Esophagus squamous epithelium (tissue), 5 donors: ENCODE measurements at places on chromosomes 6 and 20. TPM values are rescaled to one million over a fixed set of nuclear protein-coding genes. Genes with fewer than 3 reads are reported as not detected.

SLCO4A1 gene
- 11.6 TPM for total RNA-seq

MLN gene
- total RNA-seq, result not detected

KCTD20 gene
- total RNA-seq, result 36.6 TPM

DTD1 gene
- 31.7 TPM for total RNA-seq

DNA sequence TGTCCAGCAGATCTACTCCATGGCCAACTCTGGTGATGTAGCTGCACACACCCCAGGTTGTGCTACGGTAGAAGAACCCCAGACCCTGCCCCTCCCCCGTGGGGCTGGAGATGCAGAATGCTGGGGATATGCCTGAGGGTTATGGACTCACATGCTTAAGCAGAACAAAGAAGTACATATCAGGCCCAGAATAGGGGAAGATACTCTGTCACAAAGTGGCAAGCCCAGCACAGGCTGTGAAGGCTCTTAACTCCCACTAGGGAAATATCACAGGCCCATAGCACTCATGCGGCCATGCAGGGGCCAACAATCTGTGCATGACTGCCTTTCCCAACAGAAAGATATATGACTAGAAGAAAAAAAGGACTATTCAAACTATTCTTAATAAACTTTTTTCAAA, 234.9 kb downstream of the KCNQ5 start:
- DNase-seq, result no peak

GRCh38 chr20:62589150-62589498, 53.2 kb upstream of the SLCO4A1 start:
- no peak for DNase-seq

DNA sequence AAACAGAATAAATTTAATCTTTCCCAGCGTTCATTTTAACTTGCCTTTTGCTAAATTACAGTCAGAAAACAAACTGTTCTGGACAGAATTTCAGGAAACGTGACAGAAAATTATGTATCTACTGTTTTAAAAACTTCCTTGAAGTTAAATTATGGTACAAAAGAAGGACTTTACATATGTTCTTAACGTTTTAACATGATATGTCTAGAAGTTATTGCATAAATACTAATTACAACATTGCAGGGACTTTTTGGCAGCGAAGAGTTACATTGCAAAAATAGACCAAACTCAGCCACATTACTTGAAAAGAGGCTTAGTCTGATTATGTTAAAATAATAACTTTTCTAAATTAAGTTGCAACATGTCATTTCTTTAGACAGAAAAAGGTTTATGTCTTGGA, 142.1 kb upstream of the IMPG1 start:
- no peak for DNase-seq

GRCh38 chr6:26197933-26198721, 110.9 kb downstream of the HFE start:
- DNase-seq, result no peak

DNA sequence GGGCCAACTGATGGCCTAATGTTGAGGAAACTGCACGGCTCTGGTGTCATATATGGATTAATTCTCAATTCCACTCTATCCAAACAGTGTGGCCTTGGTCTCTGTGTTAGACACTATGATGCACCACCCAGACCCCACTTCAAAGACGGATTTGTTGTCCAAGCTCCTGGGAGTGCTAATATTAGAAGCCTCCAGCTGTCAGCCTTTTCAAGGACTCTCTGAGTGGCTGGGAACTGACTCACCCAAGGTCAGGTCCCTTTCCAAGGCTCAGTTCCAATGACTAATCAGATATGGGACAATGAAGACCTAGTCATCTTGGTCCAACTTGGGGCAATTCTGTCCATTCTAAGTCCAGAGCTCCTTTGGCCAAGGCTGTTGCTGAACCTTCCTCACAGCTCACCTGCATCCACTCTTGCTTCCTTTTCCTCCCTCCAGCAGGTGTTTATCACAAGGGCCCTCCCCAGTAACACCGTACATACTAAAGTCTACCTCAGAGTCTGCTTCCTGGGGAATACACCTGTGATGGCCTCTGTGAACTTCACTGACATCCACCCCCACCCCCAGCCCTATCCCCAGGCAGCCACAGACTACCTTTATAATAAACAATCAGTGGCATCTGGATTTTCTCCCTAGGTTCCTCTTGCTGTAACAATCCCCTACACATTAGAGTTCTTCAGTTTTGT, 7.2 kb upstream of the IL20RA start:
- no peak for DNase-seq
